Mesendoderm (in vitro differentiated cells): ENCODE measurements at places on chromosomes 5 and 9.

GRCh38 chr9:15498246-15498995 is 12.3 kb downstream of the PSIP1 start:
- no peaks in the 10 kb centered on the region for H3K36me3 ChIP-seq
- H3K27me3 ChIP-seq = no peaks in the 10 kb centered on the region
- no peak overlapping the region for H3K4me3 ChIP-seq
- DNase-seq = no peak

GRCh38 chr9:13377171-13377925 is 97.9 kb upstream of the MPDZ start:
- H3K36me3 ChIP-seq = no peaks in the 10 kb centered on the region
- H3K4me1 ChIP-seq = no peaks in the 10 kb centered on the region
- H3K27ac ChIP-seq = no peak overlapping the region
- no peaks in the 10 kb centered on the region for H3K27me3 ChIP-seq
- DNase-seq = no peak
- H3K4me3 ChIP-seq = no peak overlapping the region

DNA sequence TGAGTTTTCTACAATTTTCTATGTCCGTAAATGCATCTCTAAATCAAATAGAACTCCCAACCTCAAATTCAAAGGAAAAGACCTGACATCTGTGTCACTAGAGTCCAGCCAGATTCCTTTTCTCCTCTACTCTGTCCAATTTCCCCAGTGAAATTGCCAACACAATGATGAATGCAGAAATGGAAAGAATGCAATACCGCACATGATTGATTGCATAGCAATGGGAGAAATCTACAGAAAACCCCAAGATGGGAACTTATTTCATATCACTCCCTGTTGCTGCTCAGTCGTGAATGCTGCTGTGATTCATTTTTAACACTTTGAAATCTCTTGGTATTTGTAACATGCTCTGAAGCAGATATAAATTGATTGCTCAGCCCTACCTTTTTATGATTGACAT is 355.1 kb upstream of the TUSC1 start:
- DNase-seq = no peak
- no peak overlapping the region for H3K4me3 ChIP-seq
- no peaks in the 10 kb centered on the region for H3K4me1 ChIP-seq
- no peak overlapping the region for H3K27ac ChIP-seq
- H3K36me3 ChIP-seq = no peaks in the 10 kb centered on the region
- H3K27me3 ChIP-seq = no peaks in the 10 kb centered on the region

DNA sequence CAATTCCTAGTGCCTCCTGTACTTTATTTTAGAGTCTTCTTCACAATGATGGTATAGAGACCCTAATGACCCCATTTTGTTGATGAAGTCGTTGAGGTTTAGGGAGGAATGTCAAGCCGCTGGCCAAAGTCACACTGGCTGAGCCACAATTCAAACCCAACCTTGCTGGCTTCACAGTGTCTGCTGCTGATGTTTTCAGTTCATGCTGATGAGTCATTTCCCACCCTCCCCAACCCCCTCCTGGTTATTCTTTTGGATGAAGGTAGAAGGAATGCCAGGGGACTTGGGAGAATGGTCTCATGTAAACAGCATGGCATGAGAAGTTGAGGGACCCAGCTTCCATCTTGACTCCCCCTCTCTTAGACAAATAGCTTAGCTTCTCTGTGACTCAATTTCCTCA is 68.6 kb downstream of the TMEM252 start:
- no peak for DNase-seq
- H3K27me3 ChIP-seq = no peaks in the 10 kb centered on the region
- no peaks in the 10 kb centered on the region for H3K36me3 ChIP-seq
- H3K4me3 ChIP-seq = no peak overlapping the region

DNA sequence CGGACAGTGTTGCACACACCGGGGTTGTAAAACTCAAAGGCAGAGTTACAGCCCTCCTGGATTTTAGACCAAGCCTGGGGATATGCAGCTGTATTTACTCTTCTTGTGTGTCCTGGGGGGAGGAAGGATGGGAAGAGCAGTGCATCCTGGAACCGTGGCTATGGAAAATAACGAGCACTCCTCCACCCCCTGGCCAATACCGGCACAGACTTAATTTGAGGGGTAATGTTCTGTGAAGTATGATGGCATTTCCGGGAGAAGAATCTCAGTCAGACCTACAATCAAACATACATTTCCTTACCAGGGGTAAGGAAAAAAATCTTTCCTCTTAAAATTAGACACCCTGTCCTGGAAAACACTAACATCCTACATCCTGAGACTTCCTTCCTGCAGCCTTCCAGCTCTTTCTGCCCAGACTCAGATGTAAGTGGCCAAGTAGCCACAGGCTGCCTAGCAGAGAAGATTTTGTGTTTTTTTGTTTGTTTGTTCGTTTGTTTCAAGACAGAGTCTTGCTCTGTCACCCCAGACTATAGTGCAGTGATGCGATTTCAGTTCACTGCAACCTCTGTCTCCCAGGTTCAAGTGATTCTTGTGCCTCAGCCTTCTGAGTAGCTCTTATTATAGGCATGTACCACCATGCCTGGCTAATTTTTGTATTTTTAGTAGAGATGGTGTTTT is 11.0 kb upstream of the ERMP1 start:
- no peaks in the 10 kb centered on the region for H3K27me3 ChIP-seq
- no peaks in the 10 kb centered on the region for H3K4me1 ChIP-seq
- H3K4me3 ChIP-seq = no peak overlapping the region
- no peak overlapping the region for H3K27ac ChIP-seq
- H3K36me3 ChIP-seq = no peaks in the 10 kb centered on the region
